ENCODE measurements at places on chromosomes 3 and 15.

DNA sequence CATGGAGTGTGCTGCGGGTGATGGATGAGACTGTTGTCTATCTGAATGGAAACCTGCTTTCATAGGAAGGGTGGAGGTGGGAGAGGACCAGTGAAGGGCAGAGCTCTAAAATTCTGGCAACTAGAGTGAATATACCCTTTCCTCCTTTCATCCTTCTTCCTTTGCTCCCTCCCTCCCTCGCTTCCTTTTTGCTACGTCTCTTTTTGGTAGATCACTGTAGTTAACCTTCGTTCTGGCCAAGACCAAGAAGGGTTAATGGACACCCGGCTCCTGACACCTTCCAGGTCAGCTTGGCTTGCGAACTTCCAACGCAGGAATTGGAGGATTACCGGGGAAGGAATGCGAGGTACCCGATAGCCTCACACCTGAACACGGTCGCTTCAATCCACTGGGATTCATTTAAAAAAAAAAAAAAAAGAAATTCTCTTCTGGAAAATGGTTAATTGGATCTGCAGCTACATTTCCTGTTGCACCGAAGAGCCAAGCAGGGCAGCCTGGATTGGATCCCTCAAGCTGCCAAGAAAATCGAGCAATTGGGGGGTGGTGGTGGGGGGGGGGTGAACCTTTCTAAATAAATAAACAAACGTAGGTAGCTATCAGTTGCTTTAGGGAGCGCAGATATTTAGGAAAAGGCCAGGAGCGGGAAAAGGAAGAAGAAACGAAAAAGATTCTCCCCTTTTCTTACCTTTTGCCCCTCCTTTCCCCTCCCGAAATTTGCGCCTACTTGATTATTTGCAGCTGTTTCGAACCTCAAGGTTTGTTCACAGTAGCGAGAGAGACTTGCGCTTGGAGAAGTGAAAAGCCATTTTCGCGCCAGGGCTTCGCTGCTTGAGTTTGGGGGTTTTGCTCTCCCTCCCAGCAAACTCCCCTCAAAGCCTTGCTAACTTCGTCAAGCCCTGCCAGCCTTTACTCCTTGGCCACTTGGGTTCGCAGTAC lies 9.5 kb upstream of the NR2F2 start:
- no peak for DNase-seq

DNA sequence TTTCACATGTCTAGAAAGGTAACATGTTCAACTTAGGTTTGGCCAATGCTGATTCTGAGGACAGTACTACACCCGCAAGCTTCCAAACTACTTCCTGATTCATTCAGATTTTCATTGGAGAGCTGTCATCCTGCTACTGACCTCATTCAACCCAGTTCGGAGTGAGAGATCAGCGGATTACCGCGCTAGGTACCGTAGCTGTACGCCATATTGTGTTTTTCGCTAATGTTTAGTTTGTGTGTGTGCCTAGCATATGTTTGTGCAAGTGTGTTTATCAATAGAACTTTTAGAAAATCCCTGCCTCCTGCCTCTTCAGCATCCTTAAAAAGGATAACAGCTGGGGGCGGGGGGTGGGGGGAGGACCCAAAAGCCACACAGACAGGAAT lies 1.1 kb downstream of the ZBTB20 start:
- peak; percentile 53 for DNase-seq

DNA sequence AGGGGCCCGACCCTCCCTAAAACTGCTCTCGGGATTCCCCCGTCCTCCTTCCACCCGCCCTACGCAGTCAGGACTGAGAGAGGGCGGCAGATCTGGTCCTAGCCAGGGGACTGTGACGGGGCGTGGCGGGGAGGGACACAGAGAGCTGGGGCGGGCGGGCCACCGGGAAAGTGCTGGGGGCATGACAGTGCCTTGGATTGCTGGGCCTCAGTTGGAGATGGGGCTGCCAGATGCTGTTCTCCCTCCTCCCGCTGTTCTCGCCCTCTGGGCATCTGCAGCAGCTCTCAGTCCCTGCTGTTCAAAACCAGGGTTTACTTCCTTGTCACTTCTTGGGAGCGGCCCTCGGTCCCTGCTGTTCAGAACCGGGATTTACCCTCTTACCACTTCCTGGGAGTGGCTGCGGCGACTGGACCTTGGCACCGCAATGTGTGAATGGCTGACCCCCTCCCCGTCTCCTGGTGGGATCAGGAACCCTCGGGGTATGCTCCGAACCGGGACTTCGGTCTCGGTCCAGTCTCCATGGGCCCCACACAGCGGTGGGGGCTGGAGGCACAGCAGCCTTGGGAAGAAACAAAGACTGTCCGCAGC lies 1.8 kb upstream of the RPP25 start:
- DNase-seq = peak; percentile 55

- no peak for DNase-seq
Observed at GRCh38 chr3:102006812-102007485, 157.6 kb downstream of the NFKBIZ start.

DNA sequence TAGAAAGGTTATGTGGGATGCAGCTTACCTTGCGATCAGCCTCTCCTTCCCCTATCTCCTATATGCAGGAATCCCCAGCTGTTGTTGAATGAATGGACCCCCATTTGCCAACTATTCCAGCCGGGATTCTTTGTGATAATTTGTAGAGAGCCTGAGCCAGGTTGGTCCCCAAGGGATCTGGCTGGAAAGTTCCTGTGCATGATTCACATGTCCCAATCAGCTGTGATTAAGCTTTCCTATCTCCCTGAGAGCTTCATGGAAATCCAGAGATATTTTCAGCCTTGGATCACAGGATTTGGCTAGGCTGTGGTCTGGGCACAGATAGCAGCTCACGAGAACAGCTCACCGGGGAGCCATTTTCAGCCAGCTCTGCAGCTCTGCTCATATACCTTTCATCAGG lies 76.7 kb downstream of the ARNT2 start:
- DNase-seq = no peak

- no peak for DNase-seq
Observed at GRCh38 chr3:13785351-13785750, 94.5 kb downstream of the WNT7A start.

DNA sequence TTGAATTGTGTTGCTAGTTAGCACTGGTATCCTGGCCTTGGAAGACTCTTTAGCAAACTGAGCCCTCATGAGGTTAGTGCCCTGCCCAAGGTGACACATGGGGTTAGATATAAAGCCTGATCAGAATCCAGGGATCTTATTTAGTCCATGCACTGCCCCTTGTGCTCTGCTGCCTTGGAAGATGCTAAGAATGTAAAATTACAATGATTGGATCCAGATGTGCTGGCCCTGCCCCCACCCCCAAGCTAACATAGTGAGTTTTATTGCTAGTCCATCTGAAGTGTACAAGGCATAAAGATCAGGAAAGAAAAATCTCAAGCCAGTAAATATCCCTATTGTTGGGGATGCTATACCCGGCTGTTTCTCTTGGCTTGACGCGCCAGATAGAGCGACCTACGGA lies 248.1 kb upstream of the C2CD4B start:
- no peak for DNase-seq

GRCh38 chr15:95291898-95292472 lies 1038.5 kb upstream of the NR2F2 start:
- DNase-seq = no peak

- no peak for DNase-seq
Observed at GRCh38 chr3:5430701-5431100, 243.2 kb downstream of the EDEM1 start.

- DNase-seq = no peak
Observed at GRCh38 chr3:11245276-11245675, 26.9 kb upstream of the ATG7 start.

- no peak for DNase-seq
Observed at GRCh38 chr3:40086890-40087883, 222.3 kb upstream of the EIF1B start.

DNA sequence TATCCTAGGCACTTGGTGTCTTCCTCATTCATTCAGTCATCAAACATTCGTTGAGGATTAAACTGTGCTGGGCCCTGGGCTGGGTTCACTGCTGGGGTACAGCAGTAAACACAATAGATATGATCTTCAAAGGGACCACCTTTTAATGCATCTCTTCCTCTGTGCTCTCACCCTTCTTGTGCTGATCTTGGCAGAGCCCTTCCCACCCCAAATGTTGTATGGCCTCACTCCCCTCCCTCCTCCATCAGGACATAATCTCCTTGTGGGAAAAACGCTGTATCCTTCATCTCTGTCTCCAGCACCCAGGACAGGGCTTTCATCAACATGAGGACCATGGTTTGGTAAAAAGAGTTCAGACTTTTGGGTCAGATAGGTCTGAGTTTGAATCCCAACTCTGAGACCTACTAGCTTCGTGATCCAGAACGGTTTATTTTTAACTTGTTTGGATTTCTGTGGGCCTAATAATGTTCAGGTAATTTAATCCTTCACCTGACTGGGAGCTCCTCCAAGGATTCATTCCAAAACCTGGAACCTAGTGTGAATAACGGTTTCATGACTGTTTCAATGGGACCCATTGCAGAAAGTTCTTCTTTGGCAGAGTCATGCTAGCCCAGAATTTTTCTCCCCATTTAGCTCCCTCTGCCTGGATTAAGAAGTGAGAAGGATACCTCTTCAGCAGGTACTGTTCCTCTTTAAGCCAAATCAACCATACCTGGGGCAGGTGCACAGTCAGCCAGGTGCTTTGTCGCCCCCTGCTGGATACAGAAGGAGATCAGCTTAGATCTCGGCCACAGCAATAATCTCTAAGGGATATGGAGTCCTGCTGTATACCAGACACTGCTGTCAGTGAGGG lies 5.2 kb upstream of the WNT7A start:
- DNase-seq = no peak
